ENCODE measurements at places on chromosomes 5 and 9.

GRCh38 chr5:126452477-126452876, 29.3 kb downstream of the GRAMD2B start:
- no peak for DNase-seq

- no peak for DNase-seq
Observed at GRCh38 chr5:90037646-90038045, 371.9 kb downstream of the CETN3 start.

- DNase-seq: no peak
Observed at GRCh38 chr5:89904442-89904841, 505.1 kb downstream of the CETN3 start.

GRCh38 chr9:83367326-83367725, 170.9 kb downstream of the FRMD3 start:
- no peak for DNase-seq

DNA sequence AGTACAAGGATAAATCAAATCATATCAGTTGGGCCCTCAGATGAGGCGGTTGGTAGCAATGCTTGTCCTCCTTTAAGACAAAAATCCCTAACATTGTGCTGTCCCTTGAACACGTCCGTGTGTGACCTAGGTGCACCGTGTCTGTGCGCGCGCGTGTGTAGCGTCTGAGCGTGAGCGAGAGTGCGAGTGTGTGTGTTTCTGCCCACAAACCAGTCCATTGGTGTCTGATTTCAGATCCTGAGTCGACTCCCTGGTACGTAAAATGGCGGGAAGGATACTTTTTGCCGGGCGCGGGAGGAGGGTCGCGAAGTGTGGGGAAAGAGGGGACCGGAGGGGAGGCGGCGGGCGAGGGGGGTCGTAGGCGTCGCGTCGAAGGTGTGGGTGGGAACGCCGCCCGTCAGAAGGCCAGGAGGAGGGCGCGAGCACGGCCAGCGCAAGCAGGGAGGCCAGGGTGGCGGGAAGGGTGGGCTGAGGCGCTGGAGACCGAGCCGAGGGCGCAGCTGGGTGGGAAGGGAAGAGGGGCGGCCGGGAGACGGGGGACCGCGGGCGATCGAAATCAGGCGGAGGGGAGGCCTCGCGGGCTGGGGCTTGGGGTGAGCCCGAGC, 8.9 kb downstream of the OTP start:
- DNase-seq: no peak

DNA sequence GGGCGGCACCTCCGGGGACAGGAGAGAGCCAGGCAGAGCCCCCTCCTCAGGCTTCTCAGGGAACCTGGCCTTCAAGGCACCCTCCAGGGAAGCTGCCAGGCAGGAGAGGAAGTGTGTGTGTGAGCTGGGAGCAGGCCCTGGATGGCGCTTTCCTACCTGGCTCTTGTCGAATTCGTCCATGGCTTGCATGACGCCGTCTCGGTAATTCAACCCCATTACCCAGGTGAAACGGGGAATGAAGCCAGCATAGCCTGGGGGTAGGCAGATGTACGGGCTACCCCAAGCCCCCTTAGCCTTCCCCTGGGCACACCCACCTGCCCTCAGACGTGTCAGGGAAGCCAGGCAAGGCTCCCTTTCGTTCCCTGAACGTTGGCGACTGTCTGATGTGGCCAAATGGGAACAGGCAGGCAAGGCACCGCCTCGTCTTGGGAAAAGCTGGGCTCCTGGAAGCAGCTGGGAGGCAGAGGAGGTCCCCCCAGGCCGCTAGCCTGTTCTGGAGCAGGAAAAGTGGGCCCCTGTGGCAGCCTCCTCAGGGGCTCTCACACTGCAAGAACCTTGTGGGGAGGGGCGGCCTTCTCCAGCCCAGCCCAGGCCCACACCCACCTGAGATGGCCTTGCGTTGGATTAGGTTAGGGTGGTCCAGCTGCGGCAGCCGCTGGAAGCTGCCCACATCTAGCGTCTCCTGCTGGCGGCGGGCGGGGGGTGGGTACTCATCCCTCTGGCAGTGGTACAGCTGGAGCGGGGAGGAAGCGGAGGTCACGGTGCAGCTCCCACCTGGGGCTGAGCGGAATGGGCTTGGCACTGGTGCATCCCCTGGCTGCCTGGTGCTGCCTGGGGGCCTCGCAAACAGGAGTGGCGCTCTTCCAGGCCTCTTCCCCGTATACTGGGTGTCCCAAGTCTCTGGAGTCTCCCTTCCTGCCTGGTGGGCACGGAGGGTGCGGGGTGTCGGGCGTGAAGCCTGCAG, 3.7 kb downstream of the TUBB4B start:
- no peak for DNase-seq

DNA sequence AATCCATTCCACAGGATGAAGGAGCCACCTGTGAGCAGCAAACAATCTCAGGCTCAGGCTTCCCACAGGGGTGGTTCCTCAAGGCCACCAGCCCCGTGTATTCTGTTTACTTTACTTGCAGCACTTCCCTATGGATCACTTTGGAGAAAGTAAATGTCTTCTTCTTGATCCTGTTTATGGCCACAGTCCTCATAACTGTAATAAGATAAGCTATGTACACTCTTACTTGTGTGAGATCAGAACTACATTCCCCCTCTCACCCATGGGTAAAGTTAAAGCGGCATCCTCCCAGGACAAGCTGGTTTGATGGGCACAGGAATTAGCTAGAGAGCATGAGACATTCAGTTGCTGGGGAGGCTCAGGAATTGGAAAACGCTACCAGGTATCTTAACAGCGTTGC, 86.1 kb downstream of the TMEM215 start:
- no peak for DNase-seq

GRCh38 chr5:33300209-33300742, 140.5 kb upstream of the TARS1 start:
- DNase-seq: no peak

- DNase-seq: no peak
Observed at GRCh38 chr5:127011961-127012644, 18.3 kb downstream of the MARCHF3 start.

DNA sequence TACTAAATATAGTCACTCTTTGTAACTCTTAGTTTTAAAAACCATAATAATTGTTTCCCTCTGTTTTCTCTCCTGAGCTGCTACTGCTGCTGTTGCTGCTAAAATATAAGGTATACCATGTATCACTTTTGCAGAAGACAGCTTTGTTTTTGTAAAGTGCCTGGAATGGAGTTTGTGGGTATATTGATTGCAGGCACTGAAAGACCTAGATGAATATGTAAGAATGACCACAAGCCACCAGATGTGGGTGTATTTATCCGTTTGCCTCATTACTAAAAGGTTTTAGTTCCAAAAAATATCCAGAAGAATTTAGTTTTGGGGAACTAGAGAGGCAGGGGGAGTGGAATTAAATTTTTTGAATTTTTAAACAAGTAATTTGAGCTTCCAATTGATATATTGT, 151.1 kb upstream of the CDKN2B start:
- no peak for DNase-seq

All from activated T-cell treated with anti-CD3 and anti-CD28 coated beads for 24 hours (primary cell).